ENCODE measurements at places on chromosomes 6 and 20.
A peak's percentile ranks its signal among the peaks of the same experiment; 100 is the strongest.

- peak; percentile 17 for DNase-seq
These were observed 66.4 kb upstream of the BHLHE23 start for GRCh38 chr20:63072991-63073737.

- DNase-seq: no peak
These were observed 26.9 kb upstream of the MRPS18A start for GRCh38 chr6:43714311-43715055.

- DNase-seq: no peak
These were observed 15.9 kb downstream of the NT5E start for GRCh38 chr6:85465762-85466161.

- DNase-seq: no peak
These were observed 95.6 kb downstream of the OPRM1 start for GRCh38 chr6:154134471-154135147.

GRCh38 chr6:47111685-47112084, 69.6 kb upstream of the ADGRF1 start:
- DNase-seq: no peak

DNA sequence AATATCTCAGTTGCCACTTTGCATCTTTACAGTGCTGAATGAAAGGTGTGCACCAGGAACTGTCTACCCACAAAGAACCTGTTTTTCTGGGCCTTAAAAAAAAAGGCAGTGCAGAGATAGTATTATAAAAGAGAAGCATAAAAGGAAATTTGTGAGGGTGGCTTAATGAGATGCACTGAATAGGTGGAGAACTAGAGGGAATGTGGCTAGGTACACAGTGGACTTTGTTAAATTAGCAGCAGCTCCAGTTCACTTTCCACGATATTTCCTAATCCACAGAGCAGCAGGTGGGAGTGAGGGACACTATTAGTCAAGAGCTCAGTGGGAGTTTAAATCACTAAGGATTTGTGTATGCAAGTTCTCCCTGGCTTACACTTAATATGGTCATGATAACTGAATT, 38.8 kb downstream of the MAP7 start:
- DNase-seq: no peak

GRCh38 chr6:35673755-35674154, 15.0 kb downstream of the FKBP5 start:
- DNase-seq: no peak

DNA sequence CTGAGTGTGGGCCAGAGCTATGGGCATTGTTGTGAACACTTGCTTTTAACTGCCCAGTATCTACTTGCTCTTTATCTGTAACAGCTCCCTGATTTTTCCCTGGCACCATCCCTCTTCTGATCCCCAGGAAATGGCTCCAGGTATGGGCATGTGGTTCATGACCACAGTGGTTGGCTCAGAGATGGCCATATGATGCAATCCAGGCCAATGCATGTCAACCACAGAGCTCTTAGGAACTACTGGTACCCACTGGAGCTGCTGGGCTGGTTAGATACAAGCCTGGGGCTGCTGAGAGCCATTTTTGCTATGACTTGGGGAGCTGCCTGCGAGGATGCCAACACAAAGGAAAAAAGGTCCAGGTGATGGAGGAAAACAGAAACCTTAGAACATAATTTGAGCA, 55.6 kb downstream of the KCNB1 start:
- no peak for DNase-seq

DNA sequence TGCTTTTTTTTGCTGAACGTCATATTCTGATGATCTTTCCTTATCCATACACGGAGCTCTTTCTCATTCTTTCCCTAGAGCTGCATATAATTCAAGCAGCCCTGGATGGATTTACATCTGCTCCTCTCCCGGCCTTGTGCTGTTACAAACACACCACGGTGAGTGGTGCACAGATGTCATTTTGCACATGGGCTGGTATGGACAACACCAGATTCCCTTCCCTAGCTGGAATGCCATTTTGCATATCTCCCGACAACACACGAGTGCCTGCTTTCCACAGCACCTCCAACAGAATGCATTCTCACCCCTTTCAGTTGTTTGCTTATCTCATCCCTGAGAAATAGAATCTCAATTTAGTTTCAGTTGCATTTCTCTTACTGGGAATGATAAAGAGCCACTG, 69.5 kb upstream of the AFDN start:
- no peak for DNase-seq

DNA sequence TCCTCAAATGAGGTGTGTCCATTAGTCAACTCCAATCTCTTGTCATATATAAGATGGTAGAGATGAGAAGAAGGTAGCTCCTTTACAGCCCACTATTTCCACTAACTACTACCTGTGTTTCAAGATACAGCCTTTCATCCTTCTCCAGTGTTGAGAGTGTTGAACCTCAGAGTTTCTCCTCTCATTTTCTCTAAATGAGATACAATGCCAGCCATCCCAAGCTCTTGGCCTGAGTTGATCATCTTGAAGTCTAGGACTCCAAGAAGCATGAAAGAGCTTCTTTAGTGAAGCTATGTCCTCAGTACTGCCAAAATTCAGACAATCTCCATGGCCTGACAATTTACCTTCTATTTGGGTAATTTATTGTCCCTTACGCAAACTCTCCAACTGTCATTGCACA, 548 bp upstream of the HLA-DRA start:
- no peak for DNase-seq

DNA sequence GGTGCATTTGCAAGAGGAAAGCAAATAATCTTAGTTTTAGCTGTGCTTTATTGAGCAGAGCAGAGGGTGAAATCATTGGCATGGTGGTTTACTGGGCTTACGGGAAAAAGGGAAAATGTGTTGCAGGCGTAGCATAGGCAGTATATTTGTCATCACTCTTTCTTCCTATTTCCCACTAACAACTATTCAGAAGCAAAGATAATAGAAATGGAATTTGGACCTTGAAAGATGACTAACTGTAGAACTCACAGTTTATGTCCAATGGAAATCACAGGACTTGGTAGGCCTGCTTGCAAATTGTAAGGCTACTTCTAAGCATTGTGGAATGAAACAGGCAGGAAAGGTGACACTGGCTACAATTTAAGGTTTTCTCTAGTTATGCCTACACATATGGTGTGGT, 611.9 kb upstream of the MAN1A1 start:
- no peak for DNase-seq

GRCh38 chr6:90162648-90163387, 133.8 kb downstream of the BACH2 start:
- DNase-seq: no peak

GRCh38 chr6:139713424-139713823, 339.0 kb upstream of the CITED2 start:
- no peak for DNase-seq

- DNase-seq: no peak
These were observed 624.1 kb upstream of the CDH4 start for GRCh38 chr20:60627751-60628565.

DNA sequence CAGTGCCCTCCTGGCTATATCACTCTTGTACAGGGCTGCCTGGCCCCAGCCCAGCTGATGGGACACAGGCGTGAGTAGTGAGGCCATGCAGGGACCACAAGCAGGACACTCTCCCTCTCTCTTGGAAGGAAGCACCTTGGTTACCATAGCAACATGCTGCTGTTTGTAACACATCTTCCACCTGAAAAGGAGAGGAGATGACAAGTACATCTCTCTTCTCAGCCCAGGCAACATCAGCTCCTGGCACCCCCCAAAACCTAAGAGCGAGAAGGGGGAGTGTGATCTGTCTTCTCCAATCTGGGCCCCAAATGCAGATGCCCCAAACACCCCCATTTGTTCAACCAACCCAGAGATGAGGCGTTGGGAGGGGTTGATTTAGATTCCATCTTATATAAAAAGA, 49.9 kb downstream of the KCNB1 start:
- no peak for DNase-seq

- DNase-seq: no peak
These were observed 18.9 kb upstream of the MAS1 start for GRCh38 chr6:159871906-159872305.

DNA sequence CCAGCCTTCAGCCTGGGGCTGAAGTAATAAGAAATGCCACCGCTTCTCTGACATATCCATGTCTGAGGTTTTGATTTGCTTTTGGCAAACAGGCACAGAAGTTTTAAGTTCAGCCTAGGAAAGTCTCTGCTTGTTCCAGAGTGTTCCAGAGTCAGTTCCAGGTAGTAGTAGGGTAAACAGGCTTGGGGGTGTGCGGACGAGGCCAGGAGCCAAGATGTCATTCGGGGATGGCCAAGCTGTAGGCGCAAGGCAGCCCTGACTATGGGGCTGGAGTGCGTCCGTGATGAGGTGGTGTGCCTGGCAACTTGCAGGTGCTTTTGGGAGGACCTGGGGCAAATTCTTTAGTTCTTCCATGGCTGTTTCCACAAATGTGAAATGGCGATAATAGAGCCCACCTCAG, 60.3 kb downstream of the IRF4 start:
- no peak for DNase-seq

DNA sequence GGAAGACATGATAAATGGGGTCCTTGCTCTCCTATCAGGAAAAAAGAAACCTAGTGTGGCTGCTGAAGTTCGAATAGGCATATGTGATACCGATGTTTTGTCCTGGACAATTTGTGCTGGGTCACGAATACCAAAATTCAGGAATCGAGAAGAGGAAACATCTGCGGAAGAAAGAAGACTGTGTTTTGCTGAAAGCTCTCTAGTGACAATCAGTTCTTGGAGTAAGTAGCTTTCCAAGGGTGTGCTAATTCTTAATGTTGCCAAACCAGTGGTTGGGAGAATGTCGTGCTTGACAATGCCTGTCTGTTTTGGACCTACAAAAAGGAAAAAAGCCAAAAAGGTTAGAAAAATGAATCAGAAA, 956.1 kb downstream of the PHF3 start:
- DNase-seq: no peak

GRCh38 chr6:53868626-53869025, 73.8 kb downstream of the LRRC1 start:
- no peak for DNase-seq

DNA sequence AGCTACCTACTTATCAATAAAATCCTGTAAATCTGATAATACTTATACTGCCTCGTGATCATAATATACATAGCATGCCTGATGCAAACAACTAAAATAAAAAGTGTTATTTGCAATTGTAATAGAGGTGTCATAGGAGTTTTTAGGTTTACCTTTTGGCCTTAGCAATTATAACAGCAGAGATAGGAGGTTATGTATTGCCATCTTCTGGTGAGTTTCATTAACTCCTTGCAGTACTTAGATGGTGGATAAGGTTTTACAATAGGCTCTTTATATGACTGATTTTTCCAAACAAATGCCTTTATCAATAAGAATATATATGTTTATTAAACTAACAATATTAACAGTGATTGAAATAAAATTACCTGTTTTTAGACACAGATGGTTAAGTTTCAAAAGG, 27.8 kb upstream of the MYCT1 start:
- DNase-seq: peak; percentile 2

GRCh38 chr20:45771182-45771759, 20.4 kb downstream of the WFDC3 start:
- DNase-seq: peak; percentile 87

- DNase-seq: no peak
These were observed 335.4 kb downstream of the COL12A1 start for GRCh38 chr6:74870403-74870802.

- no peak for DNase-seq
These were observed 56.4 kb downstream of the NRN1 start for GRCh38 chr6:5950361-5950785.

DNA sequence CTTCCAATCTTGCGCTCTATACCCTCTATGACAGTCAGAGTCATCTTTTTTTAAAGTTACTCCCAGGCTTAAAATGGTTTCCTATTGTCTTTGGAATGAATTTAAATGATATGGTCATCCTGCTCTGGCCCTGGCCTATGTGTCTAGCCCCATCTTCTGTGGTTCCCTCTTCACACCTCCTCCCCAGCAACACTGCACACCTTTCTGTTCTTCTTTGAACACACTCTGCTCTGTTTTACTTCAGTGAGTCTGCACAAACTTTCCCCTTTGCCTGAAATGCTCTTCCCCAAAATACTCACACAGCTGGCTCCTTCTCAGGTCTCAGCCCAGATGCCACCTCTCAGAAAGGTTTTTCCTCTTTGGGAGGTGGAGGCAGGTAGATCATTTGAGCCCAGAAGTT, 132.7 kb downstream of the FYN start:
- DNase-seq: no peak

- DNase-seq: no peak
These were observed 106.7 kb downstream of the FOXF2 start for GRCh38 chr6:1496092-1496491.

DNA sequence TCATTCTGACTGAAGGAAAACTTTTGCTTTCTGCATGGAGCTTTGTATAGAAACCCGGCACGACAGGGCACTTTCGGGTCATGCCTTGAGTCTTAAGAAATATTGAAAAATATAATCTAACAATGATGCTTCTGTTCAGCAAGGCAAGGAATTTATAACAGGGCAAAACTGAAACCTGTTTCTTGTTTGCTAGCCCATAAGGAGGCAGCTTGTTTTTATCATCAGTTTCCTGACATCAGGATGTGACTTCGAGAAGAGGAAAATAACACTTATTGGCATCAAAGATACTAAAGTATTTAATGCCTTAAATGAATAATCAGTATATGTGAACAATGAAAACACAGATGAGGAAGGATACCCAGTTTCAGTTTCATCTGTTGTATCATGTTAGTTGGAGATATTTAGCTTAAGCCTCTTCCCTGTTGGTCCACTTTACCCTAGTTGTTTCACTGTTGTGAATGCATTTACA, 146.5 kb downstream of the CDKAL1 start:
- DNase-seq: no peak

- peak; percentile 20 for DNase-seq
These were observed 15.0 kb downstream of the TRAPPC3L start for GRCh38 chr6:116530436-116530835.

- DNase-seq: no peak
These were observed 72.7 kb downstream of the CCDC170 start for GRCh38 chr6:151566557-151566956.

DNA sequence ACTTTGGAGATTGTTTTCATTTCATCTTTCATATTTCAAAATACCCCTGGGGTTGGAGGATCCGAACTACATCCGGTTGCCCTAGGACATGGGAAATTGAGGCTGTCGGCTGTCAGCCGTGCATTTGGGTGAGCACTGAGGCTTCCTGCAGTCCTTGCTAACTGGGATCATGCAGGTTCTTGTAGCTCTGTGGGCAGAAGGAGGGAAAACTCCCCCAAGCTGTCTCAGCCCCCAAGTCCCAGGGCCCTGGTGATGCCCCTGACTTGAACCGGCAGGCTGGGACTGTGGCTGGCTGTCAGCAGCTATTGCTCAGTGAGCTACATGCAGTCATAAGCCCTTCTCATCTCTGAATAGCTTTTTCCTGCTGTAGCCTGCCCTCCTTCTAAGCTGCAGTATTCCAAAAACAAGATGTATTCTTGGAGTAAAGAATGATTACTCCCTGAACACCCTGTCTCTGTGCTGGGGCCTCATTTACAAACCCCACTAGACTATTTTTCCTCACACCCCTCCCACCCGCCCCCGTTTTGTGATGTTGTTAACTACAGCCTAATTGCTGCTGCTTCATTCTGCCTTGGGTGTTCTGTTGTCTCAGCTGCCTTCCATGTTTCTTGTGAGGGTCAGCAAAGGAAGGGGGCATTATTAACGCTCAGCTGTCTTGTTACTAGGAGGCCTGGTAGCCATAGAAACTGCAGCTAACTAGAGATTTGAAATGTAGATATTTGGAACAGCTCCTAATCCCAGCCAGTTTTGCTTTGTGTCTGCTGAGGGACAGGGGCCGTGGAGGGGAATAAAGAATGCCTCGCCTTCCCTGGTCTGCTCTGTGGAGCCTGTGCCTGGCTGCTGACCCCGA, 18.1 kb downstream of the MTRES1 start:
- no peak for DNase-seq

- no peak for DNase-seq
These were observed 4.5 kb upstream of the SIRPA start for GRCh38 chr20:1890469-1891262.

All from left lung (tissue), 14 donors.